Stimulated activated CD8-positive, alpha-beta memory T cell treated with anti-CD3 and anti-CD28 coated beads, Interleukin-7, amount 100 ng/mL, for 1 hour (primary cell): ENCODE measurements at places on chromosomes 4 and X.

- peak; percentile 19 for DNase-seq
Measured at GRCh38 chr4:80362578-80363181, 27.1 kb downstream of the CFAP299 start.

DNA sequence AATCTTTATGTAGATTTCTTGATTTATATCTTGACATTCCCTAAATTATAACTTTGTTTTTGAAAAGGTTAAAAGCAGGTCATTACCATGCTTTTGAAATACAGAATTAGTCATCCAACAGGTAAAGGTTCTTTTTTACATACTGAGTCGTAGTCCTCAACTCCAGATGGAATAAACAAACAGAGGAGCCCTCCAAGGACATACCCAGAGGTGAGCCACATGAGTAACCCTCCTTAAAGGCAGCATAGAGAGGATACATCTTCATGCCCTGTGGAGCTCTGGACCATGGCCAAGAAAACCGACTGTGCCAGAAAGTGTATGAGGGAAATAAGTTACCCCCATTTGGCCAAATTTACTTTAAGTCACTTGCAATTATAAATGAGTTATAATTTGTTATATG, 95.3 kb upstream of the MCF2 start:
- no peak for DNase-seq

DNA sequence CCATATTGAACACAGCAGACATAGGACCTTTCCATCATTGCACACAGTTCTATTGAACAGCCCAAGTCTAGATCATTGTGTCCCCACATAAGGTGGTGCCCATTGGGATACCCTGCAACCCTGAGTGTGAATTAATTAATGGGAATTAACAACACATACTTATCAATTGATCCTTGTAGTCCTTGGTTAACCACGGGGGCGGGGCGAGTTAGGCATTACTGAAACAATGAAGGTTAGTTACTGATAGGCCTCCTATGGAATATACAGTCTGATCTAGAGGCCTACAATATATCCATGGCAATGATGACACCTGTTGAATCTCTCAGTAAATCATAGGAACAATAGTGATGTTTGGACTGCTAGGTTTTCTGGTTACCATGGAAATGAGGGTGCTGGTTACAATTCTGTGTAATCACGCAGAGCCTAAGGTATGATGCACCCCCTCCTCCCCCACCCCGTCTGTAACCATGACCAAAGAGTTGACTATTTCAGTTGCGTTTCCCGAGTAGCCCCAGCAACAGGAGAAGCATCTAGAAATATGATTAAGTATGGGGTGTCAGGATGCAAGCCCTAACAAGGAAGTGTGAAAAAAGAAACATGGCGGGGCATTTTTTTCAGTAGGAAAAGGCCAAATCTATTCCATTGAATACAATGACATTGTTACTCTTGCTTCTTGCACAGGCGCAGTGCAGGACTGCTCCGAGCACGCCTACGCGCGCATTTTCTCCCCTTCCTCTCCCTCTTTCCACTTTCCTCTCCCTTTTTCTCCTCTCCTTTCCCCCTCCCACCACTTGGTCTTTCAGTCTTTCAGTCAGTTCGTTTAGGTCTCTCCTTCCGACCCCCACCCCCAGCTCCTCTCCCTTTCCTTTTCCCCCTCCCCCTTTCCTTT, 677 bp upstream of the NONO start:
- peak; percentile 1 for DNase-seq

DNA sequence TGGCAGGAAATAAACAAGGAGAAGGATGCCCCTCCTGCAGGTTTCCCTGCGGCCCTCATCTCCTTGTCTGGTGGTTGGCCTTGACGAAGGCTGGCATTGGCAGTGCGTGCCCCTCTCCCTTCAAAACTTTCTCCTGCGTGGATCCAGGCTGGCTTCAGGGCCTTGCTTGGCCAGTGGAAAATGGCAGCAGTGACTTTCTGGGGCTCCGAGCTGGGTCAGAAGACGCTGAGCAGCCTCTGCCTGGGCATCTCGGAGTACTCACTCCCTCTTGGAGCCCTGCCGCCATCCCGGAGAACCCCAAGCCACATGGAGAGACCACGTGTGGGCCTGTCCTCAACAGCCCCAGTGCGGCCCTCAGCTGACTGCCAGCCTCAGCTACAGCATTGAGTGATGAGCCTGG, 39.5 kb downstream of the ADRA2C start:
- DNase-seq, result no peak

DNA sequence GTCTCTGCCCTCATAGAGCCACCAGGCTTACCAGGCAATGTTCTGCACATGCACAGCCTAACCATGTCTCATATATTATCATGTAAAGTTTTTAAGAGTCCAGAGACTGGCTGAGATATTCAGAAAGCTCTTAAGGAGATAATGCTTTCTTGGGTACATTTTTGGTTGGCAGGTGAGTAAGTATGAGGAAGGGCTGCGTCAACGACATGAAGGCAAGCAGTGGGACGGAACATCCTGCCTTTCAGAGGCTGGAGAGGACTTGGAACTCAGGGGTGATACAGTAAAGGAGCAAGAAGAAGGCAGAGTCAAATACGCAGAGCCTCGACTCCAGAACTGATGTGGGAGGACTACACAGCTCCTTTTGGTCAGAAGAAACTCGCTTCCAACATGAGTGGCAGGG, 74.8 kb upstream of the MTNR1A start:
- DNase-seq, result no peak

DNA sequence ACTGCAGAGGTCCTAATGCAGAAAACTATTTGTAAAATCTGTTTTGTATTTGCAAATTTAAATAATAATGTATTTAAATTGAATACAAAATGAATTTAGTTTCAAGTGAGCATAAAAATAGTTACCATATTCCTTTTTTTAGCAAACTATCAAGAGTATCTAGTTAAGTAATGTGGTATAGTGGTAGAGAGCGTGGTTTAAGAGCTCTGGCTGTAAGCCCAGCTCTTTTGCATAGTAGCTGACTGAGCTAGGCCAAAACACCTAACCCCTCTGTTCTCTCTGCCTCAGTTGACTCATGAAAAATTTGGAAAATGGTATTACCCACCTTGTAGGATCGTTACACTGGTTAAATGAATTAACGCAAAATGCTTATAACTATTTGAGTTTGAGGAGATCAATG, 18.1 kb upstream of the ADAD1 start:
- no peak for DNase-seq

DNA sequence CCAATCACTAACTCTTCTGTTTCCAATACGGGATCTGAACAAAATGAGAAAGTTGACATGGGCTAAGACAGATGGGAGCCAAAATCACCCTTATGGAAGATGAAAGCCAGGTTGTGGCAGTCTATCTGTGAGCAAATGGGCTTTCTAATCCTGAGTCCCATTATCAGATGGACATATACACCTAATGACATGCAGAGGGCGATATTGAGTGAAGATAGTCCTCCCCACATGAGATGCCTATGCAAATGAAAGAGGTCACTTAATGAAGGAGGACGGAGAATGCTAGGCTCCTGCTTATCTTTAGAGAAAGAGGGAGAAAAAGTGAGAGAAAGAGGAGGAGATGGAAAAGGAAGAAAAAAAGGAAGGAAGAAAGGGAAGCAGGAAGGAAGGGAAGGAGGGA, 547.5 kb downstream of the NLGN4X start:
- no peak for DNase-seq

DNA sequence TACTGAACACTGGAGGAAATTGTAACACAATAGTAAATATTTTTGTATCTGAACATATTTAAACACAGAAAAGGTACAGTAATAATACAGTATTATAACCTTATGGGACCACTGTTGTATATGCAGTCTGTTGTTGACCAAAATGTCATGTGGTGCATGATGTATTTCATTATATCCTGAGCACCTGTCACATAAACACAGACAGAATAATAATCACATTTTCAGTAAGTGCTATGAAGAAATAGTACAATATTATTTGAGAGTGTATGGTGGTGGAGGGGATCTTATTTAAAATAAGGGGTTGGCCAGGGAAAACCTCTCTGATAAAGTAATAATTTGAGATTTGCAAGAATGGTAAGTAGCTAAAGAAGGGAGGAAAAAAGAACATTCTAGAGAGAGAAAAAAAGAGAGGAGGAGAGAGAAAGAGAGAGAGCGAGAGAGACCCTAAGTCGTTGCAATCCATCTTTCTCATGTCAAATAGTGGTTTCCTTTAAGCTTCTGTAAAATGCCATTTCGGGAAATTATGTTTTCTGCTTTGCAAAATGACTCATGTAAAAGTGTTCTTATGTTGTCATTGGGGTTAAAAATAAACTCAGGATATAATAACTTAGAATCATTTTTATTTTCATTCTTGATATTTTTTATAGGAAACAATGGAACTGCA, 19.3 kb upstream of the CLNK start:
- no peak for DNase-seq

DNA sequence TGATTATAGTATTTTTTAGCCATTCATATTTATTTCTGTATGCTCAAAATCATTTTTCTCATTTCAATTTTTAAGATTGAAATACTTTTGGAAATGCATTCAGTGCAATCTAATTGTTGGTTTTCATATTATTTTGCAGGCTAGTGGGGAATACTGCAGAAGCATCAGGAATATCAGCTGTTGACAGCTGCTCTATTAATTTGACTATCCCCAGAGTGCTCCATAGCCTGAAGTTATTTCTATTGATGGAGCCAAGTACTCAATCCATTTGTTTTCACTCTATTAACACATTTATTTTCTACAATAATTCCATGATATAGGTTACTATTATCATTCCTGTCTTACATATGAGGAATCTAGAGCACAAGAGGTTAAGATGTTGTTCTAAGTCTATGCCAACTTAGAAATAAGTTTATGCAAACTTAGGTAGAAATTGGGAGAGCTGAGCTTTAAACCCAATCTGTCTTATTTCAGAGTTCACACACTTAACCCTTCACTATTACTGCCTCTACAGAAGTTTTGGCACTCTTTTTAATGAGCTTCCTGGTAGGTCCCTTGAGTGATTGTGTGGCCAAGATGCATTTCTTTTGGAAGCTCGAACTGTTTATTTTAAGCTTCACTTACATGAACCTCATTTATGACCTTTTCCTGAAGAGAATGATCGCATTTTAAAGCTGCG, 65.6 kb upstream of the PCDH18 start:
- DNase-seq, result no peak

DNA sequence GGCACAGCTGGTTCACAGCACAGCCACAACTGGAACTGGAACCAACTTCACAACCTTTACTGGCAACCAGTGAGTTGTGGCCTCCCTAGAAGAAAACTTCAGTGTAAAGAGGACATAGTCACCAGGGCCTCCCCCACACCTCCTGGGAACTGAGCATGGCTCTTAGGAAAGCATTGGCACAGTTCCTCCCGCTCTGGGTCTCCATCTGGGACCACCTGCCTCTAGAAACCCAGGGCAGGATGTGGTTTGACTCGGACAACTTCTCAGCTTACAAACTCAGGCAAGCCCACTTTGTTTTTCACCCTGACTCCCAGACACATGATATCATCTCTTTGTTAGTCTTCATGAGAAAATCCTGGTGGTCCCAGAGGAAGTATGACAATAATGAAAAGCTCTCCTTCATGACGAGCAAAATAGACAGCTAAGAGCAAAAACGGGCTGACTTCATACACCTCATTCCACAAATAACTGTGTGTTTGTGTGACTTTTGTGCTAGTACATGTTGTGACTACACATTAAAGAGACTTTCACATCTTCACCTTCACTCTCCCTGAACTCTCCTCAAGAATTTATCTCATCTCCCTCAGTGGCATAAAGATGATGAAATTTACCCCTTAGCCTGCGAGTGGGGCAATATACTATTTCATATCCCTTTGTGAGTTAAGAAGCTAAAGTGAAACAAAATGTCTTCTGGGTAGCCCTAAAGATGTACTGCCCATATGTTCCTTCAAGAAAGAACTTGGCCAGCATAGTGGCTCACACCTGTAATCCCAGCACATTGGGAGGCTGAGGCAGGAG, 75.4 kb downstream of the SH3KBP1 start:
- no peak for DNase-seq

DNA sequence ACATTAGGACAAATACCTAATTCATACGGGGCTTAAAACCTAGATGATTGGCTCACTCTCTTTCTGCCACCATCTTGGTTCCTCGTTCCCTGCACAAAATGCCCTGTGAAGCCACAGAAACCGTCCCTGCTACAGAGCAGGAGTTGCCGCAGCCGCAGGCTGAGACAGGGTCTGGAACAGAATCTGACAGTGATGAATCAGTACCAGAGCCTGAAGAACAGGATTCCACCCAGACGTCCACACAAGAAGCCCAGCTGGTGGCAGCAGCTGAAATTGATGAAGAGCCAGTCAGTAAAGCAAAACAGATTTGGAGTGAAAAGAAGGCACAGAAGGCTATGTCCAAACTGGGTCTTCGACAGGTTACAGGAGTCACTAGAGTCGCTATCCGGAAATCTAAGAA, 34.3 kb downstream of the TRIM61 start:
- no peak for DNase-seq

GRCh38 chr4:5592272-5592671, 116.1 kb downstream of the EVC2 start:
- no peak for DNase-seq

- no peak for DNase-seq
Measured at GRCh38 chr4:120927801-120928409, 5.4 kb upstream of the PRDM5 start.

DNA sequence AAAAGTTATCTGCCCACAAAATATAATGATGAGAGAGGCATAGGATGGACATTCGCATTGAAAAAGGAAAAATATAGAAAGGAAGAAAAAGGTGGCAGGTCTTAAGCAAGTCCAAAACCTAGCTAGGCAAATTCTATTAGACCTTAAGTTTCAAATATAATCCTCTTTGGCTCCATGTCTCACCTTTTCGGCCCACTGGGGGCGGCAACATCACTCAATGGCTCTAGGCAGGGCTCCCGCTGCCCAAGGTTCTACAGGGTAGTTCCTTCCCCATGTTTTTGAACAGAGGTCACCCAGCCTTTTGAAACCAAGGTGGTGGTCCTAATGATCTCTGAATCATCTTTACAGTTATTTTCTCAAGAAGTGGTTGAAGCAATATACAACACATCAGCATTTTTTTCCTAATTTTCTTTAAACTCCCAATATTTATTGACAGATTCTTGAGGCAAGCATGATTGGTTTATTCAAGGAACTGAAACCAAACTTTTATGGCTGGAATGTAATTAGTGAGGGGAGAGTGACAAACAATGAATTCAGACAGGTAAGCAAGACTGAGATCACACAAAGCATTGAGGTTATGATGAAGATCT, 309.4 kb downstream of the ANTXR2 start:
- DNase-seq, result no peak

DNA sequence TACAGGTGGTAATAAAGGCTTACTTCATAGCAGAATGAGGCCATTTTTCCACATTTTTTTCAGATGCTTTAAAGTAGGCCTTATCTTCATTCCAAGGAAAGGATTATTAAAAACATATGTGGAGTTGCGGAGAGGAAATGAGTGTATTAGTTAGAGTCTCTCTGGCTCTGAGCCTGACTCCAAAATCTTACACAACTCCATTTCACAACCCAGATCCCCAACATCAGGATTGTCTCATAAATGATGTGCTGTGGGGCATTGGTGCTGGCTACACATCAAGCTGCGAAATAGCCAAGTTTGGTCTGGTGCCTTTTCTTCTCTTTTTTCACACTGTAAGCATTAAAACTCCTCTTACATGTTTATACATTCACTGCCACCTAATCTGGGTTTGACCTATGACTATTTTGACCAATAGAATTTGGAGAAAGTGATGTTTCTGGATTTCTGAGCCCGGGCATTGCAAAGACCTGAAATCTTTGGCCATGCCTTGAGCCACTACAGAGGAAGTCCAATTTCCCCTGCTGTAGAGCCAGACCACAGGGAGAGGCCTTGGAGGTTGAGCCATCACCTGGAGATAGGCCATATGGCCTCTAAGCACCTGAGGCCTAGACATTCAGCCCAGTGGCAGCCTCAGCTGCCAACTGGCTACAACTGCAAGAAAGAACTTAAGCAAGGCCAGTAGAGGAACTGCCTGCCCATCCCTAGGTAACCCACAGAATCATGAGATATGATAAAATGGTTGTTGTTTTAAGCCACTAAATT, 16.7 kb upstream of the SOD3 start:
- no peak for DNase-seq
